ENCODE measurements at places on chromosomes 12 and 14.
A peak's percentile ranks its signal among the peaks of the same experiment; 100 is the strongest.

- no peak for DNase-seq
These were observed 86.9 kb downstream of the PRICKLE1 start for GRCh38 chr12:42502682-42503081.

GRCh38 chr12:80178846-80179245, 79.5 kb downstream of the OTOGL start:
- DNase-seq, result no peak

- no peak for DNase-seq
These were observed 111.7 kb downstream of the KTN1 start for GRCh38 chr14:55691659-55692058.

DNA sequence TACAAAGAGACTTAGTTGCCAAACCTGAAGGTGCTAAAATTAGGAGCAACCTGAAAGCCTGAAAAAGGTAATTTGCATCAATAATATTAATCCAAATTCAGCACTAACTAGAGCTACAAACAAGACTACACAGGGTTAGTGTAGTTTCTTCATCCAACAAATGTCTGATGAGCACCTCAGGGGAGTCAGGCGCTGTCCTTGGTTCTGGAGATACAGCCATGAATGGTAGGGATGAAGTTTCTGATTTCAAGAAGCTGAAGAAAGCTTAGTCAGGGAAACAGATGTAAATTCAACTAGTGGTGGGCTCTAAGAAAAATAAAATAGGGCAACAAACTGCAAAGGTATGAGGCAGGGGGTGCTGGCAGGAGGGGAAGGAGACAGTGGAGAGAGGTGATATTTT, 266.3 kb downstream of the GLT1D1 start:
- DNase-seq, result no peak

GRCh38 chr12:115255257-115255656, 571.3 kb upstream of the TBX3 start:
- DNase-seq, result no peak

DNA sequence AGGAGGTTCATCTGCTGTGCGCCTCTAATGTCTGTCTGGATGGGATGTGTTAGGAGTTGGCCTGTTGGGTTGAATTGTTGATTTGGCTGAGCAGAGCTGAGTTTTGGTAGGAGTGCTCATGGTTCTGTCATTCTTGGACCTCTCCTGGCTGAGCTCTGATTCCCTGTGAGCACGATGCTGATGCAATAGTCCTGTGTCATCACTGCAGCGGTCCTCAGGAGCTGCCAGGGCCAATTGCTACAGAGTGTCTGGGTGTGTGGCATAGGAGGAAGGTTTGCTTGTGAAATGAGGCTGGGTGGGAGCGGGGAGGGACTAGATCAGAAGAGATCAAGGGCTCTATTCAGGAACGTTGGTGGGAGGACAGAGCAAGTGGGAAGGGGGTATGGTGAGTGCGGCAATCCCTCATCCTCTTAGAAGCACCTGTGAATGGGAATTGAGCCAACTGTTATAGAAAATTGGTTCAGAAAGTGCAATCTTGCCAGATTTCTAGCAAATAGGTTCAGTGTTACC, 21.2 kb downstream of the PEX5 start:
- DNase-seq, result peak; percentile 45

- no peak for DNase-seq
These were observed 78.7 kb upstream of the CEP83 start for GRCh38 chr12:94538318-94538717.

GRCh38 chr14:90368946-90369721, 27.7 kb upstream of the CALM1 start:
- no peak for DNase-seq

GRCh38 chr14:24694680-24695079, 60.7 kb upstream of the GZMB start:
- no peak for DNase-seq

DNA sequence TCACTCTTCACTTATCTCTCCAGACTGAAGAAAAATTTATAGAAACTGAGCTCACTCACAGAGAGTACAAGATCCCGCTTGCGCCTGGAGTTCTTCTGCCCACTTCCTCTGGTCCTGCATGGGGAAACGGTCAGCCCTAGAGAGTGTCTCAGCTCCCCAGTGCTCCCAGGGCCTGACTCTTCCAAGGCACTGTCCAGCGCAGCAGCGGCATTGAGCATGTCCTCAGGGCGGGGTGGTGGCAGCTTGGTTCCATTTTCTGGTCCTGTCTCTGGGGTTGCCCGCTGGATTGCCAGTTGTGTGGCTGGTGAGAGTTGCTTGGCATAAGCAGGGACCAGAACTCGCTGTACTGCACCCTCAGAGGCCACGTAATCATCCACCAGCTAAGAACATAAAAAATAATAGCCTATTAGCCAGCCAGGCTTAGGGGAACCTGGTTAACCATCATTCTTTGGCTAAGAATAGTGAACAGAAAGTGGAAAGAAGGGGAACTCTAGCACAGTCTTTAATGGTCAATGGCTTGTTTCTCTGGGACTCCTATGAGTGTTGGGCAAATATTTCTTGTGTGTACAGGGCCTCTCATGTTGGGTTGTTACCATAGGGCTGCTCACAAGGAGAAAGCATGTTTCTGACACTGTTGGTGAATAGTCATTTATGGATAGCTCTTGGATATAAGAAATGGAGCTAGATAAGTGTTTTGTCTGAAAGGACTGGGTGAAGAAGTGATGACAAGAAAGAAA, 13.7 kb upstream of the AJUBA start:
- no peak for DNase-seq

GRCh38 chr12:110317911-110318310, 36.9 kb downstream of the ATP2A2 start:
- no peak for DNase-seq

DNA sequence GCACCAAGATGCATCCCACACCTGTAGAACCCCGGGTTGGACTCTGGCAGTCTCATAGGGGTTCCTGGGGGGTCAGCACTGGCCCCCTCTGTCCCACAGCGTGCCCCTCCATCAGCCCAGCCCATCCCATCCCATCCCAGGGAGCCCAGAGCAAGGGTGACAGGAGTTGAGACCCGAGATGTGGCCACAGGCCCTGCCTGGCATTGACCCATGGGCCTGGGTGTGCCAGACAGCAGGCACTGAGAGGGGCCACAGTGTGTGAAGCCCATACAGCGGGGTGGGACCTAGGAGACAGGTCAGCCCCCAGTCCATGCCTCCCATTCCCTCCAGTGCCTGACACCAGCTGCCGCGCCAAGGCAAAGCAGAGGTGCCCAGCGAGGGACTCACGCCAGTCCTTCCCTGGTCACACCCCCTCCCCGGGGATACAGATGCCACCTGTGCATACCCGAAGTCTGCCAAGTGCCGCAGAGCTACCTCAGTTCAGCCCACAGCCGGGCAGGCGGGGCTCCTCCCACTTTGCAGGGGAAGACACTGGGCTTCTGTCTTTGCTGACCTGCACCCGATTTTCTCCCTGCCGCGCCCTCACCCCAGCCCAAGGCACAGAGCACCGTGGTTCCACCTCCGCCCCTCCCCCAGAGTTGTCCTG, 50.4 kb downstream of the CYP46A1 start:
- DNase-seq, result no peak

DNA sequence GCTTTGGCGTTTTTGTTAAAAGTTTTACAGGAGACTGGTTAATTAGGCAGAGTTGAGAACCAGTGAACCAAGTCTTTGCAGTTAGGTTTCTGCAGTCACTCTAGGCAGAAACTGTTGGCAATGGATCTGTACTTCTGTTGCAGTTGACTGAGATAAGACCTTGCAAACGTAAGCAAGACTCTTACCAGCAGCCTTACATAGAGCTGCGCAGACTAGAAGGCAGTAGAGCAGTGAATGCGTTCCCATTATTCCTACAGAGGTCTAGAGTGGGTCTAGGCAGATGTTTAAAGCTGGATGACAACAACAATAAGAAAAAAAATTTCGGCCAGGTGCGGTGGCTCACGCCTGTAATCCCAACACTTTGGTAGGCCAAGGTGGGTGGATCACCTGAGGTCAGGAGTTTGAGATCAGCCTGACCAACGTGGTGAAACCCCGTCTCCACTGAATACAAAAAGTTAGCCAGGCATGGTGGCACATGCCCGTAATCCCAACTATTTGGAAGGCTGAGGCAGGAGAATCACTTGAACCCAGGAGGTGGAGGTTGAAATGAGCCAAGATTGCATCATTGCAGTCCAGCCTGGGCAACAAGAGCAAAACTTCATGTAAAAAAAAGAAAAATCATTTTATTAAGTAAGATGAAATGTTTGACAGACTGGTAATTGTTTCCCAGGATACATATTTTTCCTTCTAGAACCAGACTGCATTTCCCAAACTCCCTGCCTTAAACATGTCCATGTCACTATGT, 12.3 kb downstream of the RNASE9 start:
- no peak for DNase-seq

- no peak for DNase-seq
These were observed 15.4 kb upstream of the TC2N start for GRCh38 chr14:91882776-91883175.

DNA sequence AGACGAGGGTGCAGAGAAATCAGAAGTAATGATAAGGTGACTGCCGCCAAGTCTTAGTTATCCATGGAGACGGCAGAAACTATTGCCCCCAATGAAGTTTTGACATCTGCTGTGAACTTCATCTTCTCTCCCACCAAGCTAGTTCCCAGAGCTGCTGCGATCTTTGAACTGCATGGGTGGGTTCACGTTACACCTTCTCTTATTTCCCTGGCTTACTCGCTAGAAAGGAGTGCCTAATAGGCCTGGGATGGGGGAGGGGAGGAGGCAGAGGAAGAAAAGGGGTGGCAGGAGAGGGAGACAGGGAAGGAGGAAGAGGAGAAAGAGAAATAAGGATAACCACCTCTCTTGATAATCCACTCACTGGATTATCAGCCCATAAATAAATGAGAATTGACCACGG, 157.1 kb downstream of the NTF3 start:
- no peak for DNase-seq

- DNase-seq, result no peak
These were observed 124.5 kb downstream of the CALM1 start for GRCh38 chr14:90521084-90521929.

DNA sequence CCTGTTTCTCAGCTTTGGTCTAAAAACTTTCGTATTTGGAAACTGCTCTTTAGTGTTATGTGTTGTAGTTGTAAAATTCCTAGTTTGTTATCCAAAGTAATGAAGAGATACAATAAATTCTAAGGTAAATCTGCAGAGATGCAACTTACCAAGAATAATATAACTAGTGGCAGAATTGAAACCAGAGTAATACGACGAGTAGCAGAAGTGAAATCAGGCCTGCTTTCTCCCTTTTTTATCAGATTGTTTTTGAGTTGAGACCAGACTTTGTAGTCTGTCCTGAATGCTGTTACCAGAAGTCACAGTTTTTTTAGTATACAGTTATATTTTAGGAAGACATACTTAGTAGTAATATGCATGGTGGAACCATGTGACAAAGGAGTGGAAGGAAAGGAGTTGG, 12.5 kb downstream of the PAPOLA start:
- DNase-seq, result no peak

GRCh38 chr14:63470962-63471793, 72.0 kb downstream of the PPP2R5E start:
- DNase-seq, result peak; percentile 64

- no peak for DNase-seq
These were observed 8.3 kb downstream of the CALM1 start for GRCh38 chr14:90405101-90405500.

DNA sequence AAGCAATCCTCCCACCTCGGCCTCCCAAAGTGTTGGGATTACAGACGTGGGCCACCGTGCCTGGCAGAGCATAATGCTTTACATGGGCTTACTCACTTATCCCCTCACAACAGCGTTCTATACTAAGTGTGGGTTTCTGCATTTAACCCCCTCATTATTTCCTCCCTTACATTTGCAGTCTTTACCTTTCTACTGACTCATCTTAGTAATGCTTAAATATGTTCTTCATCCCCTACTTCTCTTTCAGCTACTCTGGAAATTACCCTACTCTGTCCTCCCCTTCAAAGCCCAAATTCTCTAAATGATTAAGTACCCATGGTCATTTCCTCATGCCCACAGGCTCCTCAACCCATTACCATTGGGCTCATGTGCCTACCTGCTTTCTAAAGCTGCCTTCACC, 40.7 kb downstream of the NKX2-1 start:
- DNase-seq, result no peak

DNA sequence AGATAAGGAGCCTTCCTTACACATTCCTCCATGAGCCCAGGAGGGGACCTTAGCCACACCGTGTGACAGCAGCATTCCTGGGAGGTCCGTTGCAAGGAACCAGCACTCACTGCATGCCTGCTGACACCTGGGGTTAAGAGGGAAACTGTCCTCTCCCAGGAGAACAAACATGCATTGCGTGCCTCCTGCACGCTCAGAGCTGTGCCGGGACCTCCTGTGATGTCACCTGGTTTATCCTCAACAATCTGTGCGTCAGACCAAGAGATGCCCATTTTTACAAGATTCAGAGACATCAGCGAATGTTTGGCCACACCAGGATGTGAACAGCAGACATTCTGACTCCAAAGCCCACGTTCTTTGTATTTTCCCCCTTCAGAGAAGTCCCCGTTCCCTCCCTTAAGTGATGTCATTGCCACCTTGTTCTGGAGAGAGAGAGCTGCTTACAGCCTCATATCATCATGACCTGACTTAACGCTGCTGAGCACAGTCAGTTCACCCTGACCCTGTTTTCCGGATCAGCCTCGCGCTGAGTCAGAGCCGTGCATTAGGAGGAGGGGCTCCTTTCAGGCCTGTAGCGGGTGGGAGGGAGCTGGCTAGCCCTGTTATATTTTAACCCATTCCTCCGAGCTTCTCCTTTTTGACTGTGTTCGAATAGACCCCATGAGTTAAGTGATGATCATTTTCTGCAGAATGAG, 36.2 kb downstream of the TMEM120B start:
- peak; percentile 56 for DNase-seq

DNA sequence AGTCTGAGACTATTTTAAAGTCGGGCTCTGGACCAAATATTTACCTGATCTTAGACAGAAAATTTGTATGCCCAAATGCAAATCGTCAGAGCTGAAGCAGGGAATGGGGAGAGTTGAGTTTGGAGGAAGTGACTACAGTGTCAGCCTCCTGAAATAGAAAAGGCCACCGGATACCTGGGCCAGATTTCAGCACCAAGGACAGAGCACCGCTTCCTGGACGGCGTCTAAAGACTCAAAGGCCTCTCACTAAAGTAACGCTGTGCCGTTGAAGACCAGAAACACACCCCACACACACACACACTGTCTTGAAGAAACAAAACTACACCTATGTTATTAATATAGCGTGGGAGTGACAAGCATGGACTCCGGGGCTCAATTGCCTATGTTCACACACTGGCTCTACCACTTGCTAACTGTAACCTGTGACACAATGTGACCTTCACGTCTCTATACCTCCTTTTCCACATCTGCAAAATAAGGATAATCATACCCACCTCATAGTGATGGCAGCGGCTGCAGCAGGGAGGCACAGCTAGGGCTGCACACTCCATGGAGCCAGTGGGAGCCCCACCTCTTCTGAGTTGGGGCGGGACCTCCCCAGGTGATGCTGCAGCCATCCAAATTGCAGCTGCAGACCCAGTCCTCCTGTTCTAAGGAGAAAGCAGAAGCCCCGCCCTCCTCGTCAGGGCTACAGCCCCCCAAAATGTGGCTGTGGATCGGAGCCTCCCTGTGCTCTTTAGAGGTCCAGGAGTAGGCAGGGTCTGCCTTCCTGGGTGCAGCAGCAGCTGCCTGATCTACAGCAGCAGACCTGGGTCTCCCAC, 35.6 kb downstream of the KRT76 start:
- peak; percentile 15 for DNase-seq

- DNase-seq, result no peak
These were observed 96.2 kb upstream of the PDE3A start for GRCh38 chr12:20272161-20272560.

- DNase-seq, result no peak
These were observed 112.5 kb downstream of the LGMN start for GRCh38 chr14:92635896-92636295.

GRCh38 chr12:109725321-109726105, 11.9 kb downstream of the FAM222A start:
- no peak for DNase-seq

- DNase-seq, result no peak
These were observed 83.7 kb downstream of the DPF3 start for GRCh38 chr14:72810201-72810600.

All from inflammatory macrophage (primary cell).